ENCODE measurements at places on chromosomes 3 and 15.
A peak's percentile ranks its signal among the peaks of the same experiment; 100 is the strongest.

- DNase-seq = peak; percentile 73
Observed at GRCh38 chr15:91867581-91868026, 14.1 kb downstream of the SLCO3A1 start.

GRCh38 chr3:186719945-186720739 is 3.0 kb downstream of the KNG1 start:
- no peak for DNase-seq

- DNase-seq = no peak
Observed at GRCh38 chr3:32406486-32407408, 15.1 kb downstream of the CMTM7 start.

- DNase-seq = no peak
Observed at GRCh38 chr15:81851757-81852156, 194.1 kb downstream of the MEX3B start.

DNA sequence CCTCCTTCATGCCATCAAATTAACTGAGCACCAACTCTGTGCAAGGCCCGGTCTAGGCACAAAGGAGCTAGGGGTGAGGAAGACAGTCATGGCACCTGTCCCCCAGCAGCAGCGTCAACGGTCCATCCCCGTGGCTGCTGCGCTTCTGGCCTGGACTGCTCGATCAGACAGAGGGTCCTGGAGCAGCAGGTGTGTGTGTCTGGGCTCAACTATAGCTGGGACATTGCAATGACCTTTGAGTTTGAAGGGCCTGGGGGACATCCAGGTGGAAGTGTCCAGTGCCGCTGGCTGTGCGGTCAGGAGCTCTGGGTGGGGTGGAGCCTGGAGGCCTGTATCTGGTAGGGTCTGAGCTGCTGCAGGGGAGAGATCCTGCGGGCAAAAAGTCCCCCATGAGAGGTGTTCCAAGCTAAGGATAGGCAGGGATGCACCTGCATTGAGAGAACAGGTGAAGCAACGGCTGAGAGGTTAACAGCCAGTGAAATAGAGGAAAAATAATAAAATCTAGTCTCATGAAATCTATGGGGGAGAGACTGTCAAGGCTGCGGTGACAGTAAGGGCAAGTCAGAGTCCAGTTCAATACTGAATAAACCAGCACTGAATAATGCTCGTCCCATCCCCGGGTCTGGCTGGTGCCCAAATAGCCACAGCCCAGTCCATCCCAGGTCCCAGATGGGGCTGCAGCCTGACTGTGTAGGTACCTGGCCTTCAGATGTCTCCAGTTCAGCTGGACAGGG is 25.4 kb upstream of the SLC41A3 start:
- no peak for DNase-seq

DNA sequence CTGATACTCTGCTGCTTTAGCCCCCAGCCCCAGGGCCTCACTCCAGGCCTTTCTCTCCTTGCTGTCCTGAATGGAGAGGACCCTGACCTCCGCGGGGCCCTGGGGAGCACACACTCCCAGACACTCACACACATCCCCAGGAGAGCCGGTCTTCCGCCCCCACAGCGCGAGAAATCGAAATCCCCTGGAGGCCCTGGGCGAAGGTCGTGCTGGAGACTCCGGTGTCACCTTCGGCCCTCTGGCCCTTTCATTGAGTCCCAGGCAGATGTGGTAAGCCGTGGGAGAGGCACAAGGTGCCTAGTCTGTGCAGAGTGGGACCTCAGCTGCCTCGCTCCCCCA is 848 bp upstream of the GOLGA8B start:
- no peak for DNase-seq

DNA sequence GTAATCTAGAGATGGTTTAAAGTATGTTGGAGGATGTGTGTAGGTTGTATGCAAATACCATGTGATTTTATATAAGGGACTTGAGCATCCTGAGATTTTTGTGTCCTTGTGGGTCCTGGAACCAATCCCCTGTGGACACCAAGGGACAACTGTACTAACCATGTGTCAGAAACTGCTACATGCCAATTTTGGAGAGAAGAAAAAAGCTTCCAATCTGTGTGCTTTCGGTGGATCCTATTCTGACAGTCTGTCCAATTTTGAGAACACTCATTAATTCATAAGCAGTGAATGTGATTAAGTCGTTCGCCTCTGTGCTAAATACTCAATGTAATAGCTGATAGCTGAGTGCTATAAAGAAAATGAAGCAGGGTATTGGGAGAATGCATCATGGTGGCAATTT is 61.6 kb downstream of the RBM6 start:
- DNase-seq = no peak

GRCh38 chr3:158961911-158962310 is 160.1 kb downstream of the MFSD1 start:
- DNase-seq = no peak

DNA sequence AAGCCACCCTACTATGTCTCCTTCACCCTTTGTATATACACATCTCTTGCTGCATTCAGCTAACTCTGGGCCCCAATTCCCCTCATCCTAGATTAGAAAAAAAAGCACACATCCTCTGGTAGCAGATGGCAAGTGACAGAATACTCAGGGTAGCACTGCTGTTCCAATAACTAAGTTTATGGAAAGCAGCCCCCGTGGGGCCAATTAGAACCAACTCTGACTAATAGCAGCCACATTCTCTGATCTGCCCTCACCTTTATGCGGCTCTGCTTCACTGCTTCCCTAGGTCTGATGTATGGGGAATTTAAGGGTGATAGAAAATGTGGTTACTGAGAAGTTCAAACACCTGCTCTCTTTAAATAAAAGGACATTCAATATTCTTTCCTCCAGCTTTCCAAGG is 74.9 kb upstream of the SETMAR start:
- no peak for DNase-seq

DNA sequence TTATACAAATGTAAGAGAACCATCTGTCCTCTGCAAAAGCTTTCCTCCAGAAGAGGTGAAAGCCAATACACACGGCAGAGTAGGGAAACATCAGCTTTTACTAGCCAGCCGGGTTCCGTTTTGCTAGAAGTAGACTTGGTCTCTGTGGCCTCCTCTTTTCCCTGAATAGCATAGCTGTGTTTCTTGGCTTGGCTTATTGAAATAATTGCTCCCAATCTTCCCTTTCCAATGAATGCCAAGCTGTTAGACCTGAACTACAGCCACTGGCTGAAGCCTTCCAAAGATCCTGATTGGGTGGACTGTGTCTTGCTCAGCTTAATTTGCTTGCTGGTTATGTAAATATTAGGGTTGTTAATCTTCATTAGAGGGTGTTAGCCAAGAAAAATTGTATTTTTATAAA is 157.8 kb upstream of the ROPN1 start:
- no peak for DNase-seq

- DNase-seq = no peak
Observed at GRCh38 chr3:140198242-140198641, 263.3 kb downstream of the CLSTN2 start.

DNA sequence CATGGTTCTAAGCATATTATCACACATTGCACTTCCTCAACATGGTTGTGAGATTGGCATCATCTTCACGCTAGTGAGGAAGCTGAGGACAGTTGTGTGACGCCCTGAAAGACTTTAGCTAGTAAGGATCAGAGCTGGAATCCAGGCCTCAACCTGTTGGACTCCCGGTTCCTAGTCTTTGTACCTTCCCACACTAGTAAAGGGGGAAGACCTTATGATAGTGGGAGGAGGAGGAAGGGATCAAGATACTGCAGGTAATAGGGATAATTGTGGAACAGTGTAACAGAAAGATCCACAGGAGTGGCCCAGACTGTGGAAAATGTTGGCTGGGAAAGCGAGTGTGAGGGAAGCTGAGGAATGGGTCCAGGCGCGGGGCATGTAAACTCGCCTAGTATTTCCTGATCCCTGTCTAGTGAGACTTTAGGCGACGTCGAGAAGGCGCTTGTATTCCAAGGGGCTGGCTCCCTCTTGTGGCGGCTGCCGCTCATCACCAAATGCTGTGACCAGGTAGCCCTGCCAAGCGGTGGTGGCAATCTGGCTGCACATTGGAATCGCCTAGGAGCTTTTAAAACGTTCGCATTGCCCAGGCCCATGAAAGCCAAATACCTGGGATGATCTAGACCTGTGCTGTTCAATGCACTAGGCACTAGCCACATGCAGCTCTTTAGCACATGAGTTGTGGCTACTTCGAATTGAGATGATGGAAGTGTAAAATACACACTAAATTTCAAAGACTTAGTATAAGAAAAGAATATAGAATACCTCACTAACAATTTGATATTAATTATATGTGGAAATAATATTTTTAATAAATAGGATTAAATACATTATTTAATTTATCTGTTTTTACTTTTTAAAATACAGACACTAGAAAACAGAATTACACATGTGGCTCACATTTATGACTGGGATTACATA is 38.8 kb upstream of the CLDN18 start:
- DNase-seq = peak; percentile 74

DNA sequence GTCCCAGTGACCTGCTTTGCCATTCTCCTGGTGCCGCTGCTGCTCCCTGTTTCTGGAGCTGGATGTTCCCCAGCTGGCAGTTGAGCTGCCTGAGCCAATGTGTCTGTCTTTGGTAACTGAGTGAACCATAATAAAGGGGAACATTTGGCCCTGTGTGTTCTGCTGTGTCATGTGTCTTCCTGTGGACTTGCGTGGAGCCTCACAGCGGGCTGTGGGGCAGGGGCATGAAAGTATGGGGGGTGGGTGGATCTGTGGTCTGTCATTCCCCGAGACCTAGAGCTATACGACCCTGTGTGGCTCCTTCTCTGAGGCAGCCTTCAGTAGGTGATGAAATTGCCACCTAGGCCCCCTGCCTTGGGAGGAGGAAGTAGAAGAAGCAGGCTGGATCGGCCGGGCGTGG is 2.0 kb upstream of the PPCDC start:
- no peak for DNase-seq

DNA sequence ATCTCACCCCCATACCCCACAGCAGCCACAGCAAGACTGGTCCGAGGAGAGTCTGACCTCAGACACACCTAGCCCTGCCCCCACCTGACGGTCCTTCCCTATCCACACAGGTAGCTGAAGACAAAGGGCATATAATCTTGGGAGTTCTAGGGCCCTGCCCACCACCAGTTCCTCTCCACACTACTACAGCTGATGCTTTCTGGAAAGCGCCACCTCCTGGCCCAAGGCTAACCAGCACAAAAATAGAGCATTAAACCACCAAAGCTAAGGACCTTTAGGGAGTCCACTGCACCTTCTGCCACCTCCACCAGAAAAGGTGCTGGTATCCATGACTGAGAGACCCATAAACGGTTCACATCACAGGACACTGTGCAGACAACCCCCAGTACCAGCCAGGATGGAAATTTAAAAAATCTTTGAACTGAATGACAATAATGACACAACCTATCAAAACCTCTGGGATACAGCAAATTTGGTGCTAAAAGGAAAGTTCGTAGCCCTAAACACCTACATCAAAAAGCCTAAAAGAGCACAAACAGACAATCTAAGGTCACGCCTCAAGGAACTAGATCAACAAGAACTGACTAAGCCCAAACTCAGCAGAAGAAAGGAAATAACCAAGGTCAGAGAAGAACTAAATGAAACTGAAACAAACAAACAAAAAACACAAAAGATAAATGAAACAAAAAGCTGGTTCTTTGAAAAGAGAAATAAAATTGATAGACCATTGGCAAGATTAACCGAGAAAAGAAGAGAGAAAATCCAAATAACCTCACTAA is 122.1 kb upstream of the TPRG1 start:
- DNase-seq = no peak

DNA sequence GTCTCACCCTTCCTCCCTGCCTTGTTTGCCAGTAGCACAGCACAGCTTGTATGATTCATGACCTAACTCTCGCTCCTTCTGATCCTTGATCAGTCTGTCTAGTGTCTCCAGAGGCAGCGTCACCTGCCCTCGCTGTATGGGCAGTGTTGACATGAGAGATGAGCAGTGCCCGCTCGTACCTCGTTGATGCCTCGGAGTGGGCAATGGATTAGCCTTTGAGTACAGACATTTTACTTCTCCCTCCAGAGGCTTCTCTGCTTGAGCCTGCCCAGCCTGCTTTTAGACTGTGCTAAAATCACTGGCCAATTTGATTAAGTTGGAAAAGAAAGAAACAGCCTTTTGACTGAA is 569.0 kb downstream of the NTRK3 start:
- no peak for DNase-seq

GRCh38 chr15:58773024-58773423 is 1.9 kb downstream of the MINDY2 start:
- no peak for DNase-seq

DNA sequence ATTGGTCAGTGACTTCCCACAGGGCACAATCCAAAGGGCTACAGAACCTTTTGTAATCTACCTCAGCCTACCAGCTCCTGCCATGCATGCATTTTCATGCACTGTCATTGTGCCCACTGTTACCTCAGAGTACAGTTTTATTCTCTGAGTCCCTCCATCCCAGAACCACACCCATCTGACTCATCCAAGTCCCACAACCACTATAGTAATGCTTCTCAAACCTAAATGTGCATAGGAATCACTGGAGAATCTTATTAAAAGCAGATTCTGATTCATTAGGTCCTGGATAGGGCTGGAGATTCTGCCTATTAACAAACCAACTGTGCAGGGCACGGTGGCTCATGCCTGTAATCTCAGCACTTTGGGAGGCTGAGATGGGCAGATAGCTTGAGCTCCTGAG is 3.7 kb upstream of the B3GALNT1 start:
- DNase-seq = no peak

DNA sequence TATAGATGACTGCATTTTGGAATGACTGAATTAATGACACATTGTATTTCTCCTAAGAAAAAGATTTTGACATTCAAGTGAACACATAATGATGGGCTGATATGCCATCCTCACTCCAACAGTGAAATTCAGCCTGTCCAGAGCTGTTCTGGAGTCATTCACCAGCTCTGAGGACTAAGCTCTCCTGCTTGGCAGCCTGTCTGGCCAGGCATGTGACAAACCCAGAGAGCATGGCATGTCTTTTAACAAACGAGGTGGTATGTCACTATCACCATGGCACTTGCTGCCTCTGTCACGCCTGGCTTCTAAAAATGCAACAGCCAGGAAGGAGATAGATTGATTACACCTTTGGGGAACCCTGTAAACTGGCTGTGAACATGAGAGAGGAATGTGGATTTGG is 1.4 kb downstream of the ACTC1 start:
- DNase-seq = no peak

GRCh38 chr3:82293867-82294266 is 532.4 kb upstream of the GBE1 start:
- no peak for DNase-seq

- no peak for DNase-seq
Observed at GRCh38 chr15:22735781-22736180, 50.7 kb upstream of the NIPA1 start.

GRCh38 chr3:160312014-160312624 is 86.9 kb downstream of the C3orf80 start:
- DNase-seq = peak; percentile 21

GRCh38 chr3:149480326-149481017 is 6.0 kb downstream of the TM4SF4 start:
- DNase-seq = peak; percentile 74

Data from left hindlimb (tissue), 1 donor.